Type B pancreatic cell (in vitro differentiated cells): ENCODE measurements at places on chromosomes 1 and 21.

DNA sequence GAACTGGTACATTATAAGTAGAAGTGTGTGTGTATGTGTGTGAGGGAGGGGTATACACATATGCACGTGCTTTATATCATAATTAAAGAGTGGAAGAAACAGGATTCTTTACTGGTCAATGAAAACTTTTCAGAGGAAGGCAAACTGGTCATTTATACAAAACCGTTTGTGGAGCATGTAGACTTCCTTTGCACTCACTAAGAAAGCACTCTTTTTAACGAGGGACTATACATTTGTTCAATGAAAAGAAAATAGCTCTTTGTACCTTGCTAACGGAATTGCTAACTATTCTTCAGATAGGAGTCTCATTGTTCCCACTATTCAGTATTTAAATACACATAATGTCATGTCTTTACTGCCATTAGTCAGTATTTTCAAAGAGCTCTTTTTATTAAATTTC lies 219.3 kb downstream of the ST6GALNAC3 start:
- DNase-seq, result no peak

DNA sequence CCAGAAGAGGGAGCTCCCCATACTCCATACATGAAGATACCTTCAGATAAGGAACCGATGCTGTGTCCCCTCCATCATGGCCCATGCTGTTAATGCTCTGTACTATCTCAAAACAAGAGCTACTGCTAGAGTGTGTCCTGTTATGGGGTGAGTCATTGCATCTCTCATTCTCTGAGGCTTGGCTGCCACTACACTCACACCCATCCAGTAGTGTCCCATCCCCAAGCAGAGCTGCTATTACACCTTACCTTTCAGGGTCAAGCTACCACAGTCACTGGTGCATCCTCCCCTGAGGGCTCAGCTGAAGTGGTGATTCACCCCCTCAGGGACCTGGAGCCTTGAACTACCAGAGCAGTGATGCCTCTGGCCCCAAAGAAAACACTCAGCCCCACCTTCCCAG lies 198.5 kb downstream of the PLA2G4A start:
- DNase-seq, result no peak

DNA sequence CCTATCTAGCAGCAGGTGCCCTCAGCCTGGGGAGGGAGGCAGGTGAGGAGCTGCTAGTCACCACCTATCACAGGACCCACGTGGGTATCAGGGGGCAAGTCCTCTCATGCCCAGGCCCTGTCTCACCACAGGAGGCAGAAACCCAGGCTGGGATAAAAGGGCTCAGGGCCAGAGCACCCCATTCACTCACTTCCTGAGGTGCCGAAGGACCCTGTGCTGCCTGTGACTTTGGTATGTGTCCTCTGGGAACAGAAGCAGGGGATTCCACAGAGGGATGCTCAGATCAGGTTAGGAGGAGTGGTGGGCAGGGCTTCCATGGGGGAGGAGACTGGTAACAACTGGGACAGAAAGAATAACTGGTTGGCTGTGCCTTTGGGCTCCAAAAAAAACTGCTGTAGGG lies at the start of gene LCE1E:
TSS of gene LCE1E (plus strand) at position 181 of the 400 bp plus-strand sequence. CDS start 1,043 bp downstream, outside the sequence.
- no peak for DNase-seq

DNA sequence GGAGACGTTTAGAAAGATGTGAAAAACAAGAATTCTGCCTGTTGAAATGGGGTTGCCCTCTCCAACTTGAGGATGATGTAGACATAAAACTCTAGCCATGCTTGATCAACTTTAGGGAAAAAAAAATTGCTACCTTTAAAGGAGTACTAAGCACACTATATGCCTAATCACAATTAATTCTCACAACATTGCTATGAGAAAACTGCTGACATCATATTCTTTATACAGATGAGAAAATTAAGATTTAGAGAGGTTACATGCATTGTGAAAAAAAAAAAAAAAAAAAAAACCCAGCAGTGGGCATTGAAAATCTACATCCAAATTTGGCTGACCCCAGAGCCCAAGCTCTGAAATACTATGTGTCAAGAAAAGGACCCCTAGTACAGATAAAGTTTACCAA lies 617.2 kb upstream of the ADGRL2 start:
- no peak for DNase-seq

GRCh38 chr1:34696230-34696629 lies 58.6 kb upstream of the GJB5 start:
- DNase-seq, result no peak

DNA sequence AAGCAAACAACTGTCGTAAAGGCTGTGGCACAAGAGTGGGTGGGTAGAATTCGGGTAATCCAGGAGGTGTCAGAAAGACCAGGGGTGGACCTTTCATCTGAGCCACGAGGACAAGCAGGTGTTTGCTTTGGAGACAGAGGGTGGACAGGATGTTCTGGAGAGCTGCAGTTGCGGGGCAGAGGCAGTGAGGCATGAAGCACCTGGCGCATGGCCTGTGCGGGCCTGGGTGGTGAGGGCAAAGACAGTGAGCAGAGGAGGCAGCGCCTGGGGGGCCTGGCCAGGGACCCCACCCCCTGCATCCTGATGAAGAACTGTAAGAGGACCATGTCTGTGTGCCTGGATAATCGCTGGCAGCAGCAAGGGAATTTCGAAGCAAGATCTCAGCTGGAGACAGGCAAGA lies 24.9 kb downstream of the KIF26B start:
- no peak for DNase-seq

GRCh38 chr1:247713753-247714152 lies 2.7 kb downstream of the OR6F1 start:
- no peak for DNase-seq

DNA sequence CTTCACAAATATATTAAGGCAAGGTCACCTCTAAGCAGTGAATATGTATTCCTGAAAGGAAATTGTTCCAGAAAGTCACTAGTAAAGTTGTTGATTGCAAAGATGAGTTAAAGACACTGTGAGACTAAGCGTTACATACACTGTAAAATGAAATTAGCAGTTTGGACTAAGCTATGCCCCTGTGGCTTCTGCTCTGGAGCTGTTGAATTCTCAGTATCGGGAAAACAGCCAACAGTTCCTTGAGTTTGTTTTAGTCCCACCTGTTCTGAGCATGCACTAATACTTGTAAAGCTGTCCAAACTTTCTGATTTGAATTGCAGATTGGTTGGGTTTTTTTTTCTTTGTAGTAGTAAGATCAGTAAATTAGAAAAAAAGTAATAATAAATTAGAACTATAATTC lies 21.0 kb downstream of the ANGPTL1 start:
- DNase-seq, result no peak
